ENCODE measurements at places on chromosomes 7 and 10. TPM values are rescaled to one million over a fixed set of nuclear protein-coding genes. Genes with fewer than 3 reads are reported as not detected.

The LLCFC1 gene
- not detected for total RNA-seq

The TBX20 gene
- total RNA-seq = 0.14 TPM

The LGI1 gene
- total RNA-seq = not detected

The NKX2-3 gene
- total RNA-seq = not detected

The HKDC1 gene
- 0.61 TPM for total RNA-seq

The TRA2A gene
- total RNA-seq = 108 TPM

Data from activated CD8-positive, alpha-beta memory T cell treated with anti-CD3 and anti-CD28 coated beads, Interleukin-2, amount 10 ng/mL, durations not matched to agents 7 days and 5 days (primary cell).